A549 treated with CORT108297 at 1 μM for 4 hours (cell line): ENCODE measurements at places on chromosomes 6 and 20. TPM values are rescaled to one million over a fixed set of nuclear protein-coding genes. Genes with fewer than 3 reads are reported as not detected.

FABP7 gene
- total RNA-seq: not detected in 5 replicates

TAF4 gene
- 15.6 to 18.2 TPM (median 17.9 TPM) in 5 replicates for total RNA-seq

TBX18 gene
- total RNA-seq: 16.3 to 23.7 TPM (median 20.5 TPM) in 5 replicates

SLC17A3 gene
- total RNA-seq: 0.86 to 1.2 TPM (median 0.99 TPM) in 5 replicates

GRM1 gene
- total RNA-seq: 0.02 to 0.06 TPM (median 0.03 TPM) in 3 of 5 replicates, not detected in the others

OR2J2 gene
- not detected in 5 replicates for total RNA-seq

GGTLC1 gene
- total RNA-seq: not detected in 5 replicates

GSTA3 gene
- total RNA-seq: not detected in 5 replicates

CNR1 gene
- total RNA-seq: 0.39 to 1.1 TPM (median 0.57 TPM) in 5 replicates

SYNDIG1 gene
- total RNA-seq: 1.4 to 2.3 TPM (median 1.9 TPM) in 5 replicates

PRL gene
- total RNA-seq: not detected in 5 replicates

PRSS35 gene
- total RNA-seq: 0.05 to 0.14 TPM (median 0.07 TPM) in 5 replicates
